ENCODE measurements at places on chromosomes 13 and 19. TPM values are rescaled to one million over a fixed set of nuclear protein-coding genes. Genes with fewer than 3 reads are reported as not detected.

- no peak for DNase-seq
Observed at GRCh38 chr13:42575938-42576337, 2.0 kb downstream of the TNFSF11 start.

DNA sequence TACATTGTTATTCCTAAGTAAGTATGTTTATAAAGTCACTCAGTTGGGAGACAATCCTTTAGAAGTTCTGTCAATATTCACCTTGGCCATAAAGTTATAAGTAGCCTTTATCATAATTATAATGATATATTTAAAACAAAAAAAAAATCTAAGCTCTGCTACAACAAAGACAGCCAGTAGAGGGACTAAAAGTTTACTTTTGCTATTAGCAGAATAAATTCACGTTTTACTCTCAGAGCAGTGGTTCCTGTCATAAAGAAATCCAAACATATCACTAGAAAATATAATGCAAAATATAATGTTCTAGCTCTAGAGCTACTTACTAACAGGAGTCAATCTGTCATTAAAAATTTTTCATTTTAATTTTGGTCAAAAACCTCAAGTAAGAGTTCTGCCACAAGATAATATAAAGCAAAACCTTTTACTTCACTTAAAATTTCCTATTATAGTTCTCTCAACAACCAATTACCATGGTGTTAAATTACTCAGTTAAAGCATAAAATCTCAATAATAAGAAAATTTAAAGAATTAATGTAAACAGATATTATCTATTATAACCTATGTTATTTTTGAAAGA is 17.7 kb downstream of the INTS6 start:
- DNase-seq = no peak

GRCh38 chr13:46289260-46289955 is 77.7 kb downstream of the LRRC63 start:
- no peak for DNase-seq

DNA sequence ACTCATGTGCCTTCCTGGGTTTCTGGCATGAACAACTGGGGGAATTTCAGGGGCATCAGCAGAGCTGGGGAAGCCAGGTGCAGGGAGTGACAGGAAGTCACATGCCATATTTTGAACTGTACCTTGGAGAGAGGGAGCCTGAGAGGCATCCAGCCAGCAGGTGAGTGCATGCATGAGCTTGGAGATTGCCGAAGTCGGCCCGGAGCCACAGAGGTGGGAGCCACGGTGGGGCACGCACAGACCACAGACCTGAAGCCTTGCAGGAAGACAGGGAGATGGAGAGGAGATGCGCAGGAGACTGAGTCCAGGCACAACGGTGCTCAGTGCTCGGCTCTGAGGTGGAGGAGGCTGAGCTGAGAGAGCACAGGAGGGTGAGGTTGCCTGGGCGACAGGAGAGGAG is 55.1 kb downstream of the CDADC1 start:
- DNase-seq = no peak

DNA sequence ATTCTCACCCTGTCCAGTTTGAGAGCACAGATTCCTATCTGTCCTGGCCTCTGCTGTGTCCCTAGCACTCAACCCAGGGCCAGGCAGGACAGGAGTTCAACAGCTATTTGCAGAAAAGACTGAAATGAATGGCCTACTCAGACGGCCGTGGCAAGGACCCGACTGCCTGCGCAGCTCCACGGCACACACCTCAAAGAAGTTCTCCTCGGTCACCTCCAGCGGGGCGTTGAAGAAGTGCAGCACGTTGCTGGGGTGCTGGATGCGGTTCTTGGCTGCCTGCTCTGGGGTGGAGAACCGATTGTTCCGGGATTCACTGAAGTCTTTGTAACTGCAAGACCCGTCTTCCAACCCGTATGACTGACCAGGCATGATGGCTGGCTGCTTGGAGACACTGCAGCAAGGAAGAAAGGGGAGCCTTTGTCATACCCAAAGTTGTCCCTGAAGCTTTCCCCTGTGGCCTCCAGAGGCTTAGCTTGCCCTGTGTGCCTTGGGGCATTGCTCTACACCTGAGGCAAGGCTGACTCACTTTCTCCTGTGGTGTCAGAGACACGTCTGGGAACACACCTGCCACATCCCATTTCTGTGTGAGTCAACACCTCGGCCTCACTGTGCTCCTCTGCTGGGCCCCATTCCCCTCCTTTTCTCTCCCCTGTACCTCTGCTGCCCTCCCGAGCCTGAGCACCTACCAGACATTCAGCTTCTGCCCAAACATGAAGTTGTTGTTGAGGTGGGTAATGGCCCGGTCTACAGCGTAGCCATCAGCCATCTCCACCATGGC is 6.8 kb upstream of the ECH1 start:
- DNase-seq = peak; percentile 89

DNA sequence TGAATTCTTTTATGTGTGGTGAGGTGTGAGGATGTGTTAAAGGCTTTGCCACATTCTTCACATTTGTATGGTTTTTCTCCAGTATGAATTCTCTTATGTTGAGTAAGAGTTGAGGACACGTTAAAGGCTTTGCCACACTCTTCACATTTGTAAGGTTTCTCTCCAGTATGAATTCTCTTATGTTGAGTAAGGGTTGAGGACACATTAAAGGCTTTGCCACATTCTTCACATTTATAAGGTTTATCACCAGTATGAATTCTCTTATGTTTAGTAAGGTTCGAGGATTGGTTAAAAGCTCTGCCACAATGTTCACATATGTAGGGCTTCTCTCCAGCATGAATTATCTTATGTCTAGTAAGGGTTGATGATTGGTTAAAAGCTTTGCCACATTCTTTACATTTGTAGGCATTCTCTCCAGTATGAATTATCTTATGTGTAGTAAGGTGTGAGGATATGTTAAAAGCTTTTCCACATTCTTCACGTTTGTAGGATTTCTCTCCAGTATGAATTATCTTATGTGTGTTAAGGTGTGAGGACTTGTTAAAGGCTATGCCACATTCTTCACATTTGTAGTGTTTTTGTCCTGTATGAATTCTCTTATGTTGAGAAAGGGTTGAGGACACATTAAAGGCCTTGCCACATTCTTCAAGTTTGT is 27.1 kb downstream of the ZNF724 start:
- no peak for DNase-seq

The MCF2L gene
- 8.7 TPM for total RNA-seq

All from activated CD4-positive, alpha-beta T cell treated with anti-CD3 and anti-CD28 coated beads for 36 hours (primary cell).